ENCODE measurements at places on chromosomes 12 and 14. TPM values are rescaled to one million over a fixed set of nuclear protein-coding genes. Genes with fewer than 3 reads are reported as not detected.

Gene GPRC5D
- not detected for total RNA-seq

Gene SLC38A4
- total RNA-seq: 2.4 TPM

Gene RNASE1
- total RNA-seq: not detected

Gene CEBPE
- total RNA-seq: not detected

Gene DAO
- total RNA-seq: not detected

Gene LALBA
- total RNA-seq: not detected

Gene ACRBP
- 0.51 TPM for total RNA-seq

Gene C12orf50
- total RNA-seq: not detected

Gene LMNTD1
- not detected for total RNA-seq

Gene DYRK2
- total RNA-seq: 23.8 TPM

Gene DIO2
- not detected for total RNA-seq

Gene SIX4
- 5.8 TPM for total RNA-seq

All from bronchial epithelial cell (primary cell).